ENCODE measurements at places on chromosomes 1 and 21.
A peak's percentile ranks its signal among the peaks of the same experiment; 100 is the strongest.

GRCh38 chr1:198639671-198640143 lies 867 bp downstream of the PTPRC start:
- no peak for DNase-seq

GRCh38 chr1:32413507-32414185 lies 19.4 kb upstream of the BSDC1 start:
- peak; percentile 38 for DNase-seq

DNA sequence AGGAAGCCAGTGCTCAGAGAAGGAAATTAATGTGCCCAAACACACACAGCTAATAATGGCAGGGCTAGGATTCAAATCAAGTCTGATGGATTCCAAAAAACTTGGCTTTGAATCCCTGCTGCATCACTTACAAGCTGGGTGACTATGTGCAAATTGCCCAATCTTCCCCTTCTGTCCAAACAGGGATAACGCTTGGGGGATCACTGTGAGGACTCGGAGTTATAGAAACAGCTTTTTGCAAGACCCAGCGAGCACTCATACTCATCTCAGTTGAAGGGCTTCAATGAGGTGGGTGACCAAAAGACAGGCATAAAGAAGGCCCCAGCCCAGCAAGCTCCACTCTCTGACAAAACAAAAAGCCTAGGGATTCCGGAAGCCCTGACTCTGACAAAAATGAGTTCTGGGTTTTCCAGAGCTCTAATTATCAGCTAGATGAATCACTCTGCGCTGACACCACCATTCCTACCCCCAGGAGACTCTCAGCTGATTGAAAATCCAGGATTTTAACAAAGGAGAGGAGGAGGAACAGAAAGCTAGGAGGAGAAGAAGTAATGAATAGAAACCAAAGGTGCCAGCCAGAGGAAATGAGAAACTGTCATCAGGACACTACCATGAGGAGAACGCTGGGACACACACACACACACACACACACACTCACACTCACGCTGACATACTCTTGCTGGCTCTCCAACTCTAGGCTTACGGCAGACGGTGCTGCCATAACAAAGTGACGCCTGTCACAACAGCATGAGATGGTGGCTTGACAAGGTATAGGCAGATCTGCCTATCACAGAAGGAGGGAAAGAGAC lies 1.6 kb upstream of the STK40 start:
- DNase-seq = peak; percentile 80

- DNase-seq = no peak
These were observed 125.7 kb upstream of the GADD45A start for GRCh38 chr1:67559222-67559700.

- DNase-seq = peak; percentile 91
These were observed 40.2 kb downstream of the TBX19 start for GRCh38 chr1:168320800-168321450.

DNA sequence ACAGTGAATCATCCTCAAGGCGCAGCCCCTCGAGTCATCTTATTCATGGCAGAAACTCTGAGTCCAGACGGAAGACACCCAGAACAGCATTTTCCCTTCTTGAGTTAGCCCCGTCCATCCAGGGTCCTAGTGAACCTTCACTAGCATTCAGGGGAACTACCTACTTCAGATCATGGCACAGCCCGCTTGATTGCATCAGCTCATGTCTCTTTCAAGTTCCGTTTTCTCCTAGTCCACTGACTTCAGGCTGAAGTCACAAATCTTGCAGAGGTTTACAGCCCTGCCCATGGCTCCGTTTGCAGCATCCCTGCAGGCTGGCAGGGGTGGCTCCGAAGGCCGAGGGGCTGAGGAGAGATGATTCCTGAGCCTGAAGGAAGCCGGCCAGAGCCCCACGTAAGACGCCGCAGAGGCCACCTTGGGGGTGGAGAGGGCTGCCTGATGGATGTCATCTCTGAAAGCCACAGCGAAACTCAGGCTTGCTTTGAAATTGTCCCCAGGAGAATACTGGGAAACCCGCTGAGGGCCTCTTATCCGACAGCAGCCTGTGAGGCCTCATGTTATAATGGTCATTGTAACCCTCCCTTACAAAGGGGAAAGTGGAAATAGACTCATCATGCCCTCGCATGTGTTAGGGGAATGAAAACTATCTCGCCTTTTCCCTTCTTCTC lies 310.2 kb upstream of the AJAP1 start:
- DNase-seq = no peak

DNA sequence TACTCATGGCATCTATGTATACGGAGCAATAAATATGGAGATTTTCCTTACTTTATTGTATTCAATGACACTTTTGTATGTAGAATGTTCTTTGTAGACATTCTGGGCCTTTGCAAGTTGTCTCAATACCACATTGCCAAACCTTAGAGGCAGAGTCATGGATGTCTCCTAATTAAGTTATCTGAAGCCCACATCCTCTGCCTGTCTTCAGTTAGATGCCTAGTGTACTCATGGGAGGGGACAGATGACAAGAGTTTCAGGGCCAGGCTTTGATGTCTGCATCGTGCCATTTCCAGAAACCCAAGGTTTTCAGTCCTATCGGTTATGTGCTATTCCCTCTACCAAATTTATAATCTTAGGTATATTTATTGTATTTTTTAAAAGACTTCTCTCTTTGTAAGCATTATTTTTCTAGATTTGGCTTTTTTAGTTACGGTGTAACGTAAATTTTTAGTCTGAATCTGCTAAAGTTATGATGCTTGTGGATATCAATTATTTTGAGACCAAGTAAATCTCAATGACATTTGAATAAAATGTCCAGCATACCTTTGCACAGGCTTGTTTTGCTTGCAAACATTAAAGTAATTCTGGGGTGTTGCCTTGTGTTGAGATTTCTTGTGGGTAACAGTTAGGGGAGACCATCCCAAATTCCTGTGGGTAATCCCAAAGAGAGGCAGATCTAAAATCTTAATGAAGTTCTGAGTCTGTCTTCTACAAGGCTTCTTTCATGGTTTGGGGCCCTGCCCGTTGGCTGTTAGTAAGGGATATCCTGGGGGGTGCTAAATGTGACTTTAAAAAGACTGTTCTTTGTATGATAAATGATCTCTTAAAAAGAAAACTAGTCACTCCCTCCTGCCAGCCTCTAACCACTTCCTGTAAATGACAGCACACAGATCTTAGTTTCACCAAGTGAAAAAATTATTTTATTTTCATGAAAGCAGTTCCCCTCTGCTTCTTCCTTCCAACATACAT lies 8.0 kb upstream of the MACF1 start:
- DNase-seq = no peak

DNA sequence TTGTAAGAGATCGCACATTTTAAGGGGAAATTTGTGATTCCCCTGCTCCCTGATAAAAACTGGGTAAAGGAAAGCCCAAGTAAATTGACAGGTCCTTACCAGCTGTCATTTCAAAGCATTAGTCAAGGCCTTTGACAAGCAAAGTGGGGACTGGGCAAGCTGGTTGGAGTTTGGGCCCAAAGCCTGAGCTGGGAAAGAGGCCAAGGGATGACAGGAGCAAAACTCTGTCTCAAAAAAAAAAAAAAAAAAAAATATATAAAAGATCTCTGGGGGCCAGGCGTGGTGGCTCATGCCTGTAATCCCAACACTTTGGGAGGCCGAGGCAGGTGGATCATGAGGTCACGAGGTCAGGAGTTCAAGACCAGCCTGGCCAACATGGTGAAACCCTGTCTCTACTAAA lies 36.9 kb downstream of the SLC2A1 start:
- no peak for DNase-seq

GRCh38 chr1:179589509-179589908 lies 2.1 kb upstream of the TDRD5 start:
- DNase-seq = peak; percentile 56

GRCh38 chr1:234578735-234579134 lies 31.2 kb downstream of the IRF2BP2 start:
- no peak for DNase-seq

- no peak for DNase-seq
These were observed 7.6 kb downstream of the FMN2 start for GRCh38 chr1:240099329-240099728.

DNA sequence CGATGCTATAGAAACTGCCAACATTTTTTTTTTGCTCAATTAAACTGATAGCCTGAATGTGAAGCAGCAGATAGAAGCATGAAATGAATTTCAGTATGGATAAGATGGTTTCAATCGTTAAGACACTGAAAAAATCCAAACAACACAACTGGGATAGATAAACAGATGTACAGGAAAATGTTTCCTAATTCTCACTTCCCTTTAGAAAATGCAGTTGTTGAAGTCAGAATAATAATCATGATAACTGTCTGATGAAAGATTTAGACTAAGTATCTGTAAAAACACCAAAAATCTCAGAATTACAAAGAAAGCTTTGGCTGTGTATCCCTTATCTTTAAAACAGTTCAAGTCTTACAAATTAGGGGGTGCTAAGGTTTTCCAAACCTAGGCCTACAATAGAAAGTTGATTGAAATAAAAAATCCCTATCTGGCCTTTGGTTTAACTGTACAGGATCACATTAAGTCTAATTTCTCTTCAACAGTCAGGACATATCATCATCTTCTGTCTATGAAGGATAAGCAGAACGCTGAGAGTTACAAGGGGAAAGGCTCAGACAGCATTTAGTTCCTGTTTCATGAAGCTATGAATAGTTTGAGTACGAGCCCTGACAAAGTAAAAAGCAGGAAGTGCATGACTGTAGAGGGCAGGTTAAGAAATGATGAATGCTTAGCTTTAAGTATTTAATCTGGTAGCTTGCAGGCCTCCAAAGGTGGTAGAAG lies 203.2 kb downstream of the APP start:
- DNase-seq = peak; percentile 36

DNA sequence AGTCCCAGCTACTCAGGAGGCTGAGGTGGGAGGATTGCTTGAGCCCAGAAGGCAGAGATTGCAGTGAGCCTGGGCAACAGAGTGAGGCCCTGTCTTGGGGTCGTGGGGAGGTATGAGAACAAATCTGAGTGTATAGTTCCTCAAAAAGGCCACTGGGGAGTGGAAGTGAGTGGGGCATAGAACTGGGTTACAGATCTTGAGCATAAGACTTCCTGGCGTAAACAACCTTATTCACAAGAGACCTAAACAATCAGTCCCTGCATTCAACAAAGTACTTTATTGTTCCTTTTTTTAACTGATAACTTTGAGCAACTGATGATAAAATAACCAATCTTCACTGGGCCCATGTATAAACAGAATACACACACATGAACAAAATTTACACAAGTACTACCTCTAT lies 72.7 kb upstream of the MUTYH start:
- no peak for DNase-seq

GRCh38 chr1:230048922-230049321 lies 18.1 kb upstream of the GALNT2 start:
- no peak for DNase-seq

DNA sequence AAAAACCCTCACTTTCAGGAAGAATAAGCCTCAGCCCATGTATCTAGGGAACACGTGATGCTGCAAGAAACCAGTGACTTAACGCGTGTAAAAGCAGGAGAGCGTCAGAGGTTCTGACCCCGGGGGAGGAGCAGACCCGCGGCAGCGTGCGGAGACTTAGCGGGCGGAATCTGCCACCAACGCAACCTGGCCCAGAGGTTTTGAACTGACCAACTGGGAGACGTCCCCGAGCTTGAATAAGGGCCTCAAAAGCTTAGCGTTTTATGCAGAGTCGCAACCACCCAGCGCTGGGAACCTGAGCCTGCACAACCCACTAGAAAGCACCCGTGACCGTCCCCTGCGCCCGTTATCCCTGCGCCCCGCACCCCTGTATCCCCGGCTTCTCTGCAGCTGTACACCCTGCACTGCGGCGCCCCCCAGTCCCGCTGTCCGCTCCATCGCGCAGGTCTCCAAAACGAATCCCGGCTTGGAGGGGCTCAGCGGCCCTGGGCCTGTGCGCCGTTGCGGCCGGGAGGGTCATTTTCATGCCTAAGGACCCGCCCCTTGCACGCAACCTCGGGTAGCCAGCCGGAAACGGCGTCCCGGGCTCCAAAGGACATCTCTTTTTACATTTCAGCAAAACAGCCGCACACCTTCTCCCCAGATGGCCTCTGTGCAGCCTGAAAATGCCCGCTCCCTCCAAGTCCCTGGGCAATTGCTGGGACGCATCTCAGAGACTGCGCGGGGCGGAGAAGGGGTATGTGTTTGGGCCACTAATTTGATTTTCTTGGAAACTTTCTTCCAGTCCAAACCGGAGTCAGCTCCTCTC lies 29.4 kb upstream of the TRIM17 start:
- peak; percentile 27 for DNase-seq

DNA sequence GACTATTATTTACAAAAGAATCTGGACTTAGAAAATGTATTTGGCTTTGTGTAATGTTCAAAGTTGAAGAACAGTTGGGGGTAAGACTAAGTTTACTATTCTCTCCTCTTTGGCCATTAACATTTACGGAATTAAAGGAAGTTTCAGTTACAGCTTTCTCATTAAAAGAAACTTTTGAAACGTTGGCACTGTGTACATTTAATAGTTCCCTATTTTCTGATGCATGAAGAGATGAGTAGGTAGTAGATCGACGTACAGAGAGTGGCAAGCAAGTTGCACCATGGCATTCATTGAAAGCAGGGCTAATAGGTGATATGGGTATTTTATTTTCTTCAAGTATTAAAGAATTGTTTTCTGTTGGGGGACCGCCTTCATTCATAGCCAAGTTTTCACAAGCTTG lies 3.2 kb downstream of the ASPM start:
- DNase-seq = no peak

- DNase-seq = peak; percentile 33
These were observed 730 bp upstream of the PHF13 start for GRCh38 chr1:6612641-6613360.

GRCh38 chr1:248841702-248842395 lies 3.8 kb downstream of the ZNF672 start:
- DNase-seq = peak; percentile 44

GRCh38 chr1:35340519-35340918 lies 72.0 kb downstream of the ZMYM4 start:
- DNase-seq = no peak

DNA sequence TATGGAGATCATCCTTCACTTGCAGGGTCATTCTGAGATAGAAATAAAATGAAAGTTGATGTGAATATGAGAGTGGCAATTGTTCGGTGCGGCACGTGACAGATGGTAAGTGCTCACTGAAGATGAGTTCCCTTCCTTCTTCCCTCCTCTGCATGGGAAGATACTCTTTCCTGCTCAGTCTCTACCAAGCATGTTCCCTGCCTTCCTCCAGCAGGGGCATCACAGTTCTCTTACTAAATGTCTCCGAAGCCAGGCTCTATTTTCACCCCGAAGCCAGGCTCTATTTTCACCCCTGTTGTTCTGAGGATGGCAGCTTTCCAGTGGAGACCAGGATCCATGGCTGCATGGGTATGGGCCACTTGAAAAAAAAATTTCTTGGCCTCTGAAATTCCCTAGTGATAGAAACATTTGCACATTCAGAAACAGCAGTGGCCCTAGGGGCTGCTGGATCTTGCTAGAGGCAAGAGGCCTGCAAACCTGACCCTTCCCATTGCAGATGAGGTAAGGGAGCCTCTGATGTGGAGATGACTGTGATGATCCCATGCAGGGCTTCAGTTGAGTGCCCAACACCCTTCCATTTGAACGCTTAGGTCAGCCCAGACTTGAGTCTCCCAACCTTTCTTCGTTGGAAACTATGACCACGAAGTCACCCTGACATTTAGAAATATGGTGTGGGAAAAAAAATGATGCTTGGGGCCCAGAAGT lies 123.7 kb upstream of the HMGB4 start:
- DNase-seq = no peak

DNA sequence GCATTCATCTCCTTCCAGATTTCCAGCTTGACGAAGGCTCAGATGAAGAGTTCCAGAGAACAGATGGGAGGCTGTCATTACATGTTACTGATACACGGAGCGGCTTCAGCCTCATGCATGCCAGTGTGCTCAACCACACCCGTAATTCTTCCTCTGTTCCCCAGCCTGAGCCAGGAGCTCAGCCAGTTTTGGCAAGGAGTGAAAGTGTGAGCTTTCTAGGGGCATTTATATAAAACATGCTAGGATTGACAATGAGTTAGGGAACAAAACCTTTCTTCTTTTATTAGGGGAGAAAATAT lies 290.4 kb upstream of the PLXNA2 start:
- DNase-seq = no peak

- DNase-seq = peak; percentile 57
These were observed 53.3 kb downstream of the OLFML3 start for GRCh38 chr1:114032271-114033215.
